ENCODE measurements at places on chromosomes 2 and 18.

DNA sequence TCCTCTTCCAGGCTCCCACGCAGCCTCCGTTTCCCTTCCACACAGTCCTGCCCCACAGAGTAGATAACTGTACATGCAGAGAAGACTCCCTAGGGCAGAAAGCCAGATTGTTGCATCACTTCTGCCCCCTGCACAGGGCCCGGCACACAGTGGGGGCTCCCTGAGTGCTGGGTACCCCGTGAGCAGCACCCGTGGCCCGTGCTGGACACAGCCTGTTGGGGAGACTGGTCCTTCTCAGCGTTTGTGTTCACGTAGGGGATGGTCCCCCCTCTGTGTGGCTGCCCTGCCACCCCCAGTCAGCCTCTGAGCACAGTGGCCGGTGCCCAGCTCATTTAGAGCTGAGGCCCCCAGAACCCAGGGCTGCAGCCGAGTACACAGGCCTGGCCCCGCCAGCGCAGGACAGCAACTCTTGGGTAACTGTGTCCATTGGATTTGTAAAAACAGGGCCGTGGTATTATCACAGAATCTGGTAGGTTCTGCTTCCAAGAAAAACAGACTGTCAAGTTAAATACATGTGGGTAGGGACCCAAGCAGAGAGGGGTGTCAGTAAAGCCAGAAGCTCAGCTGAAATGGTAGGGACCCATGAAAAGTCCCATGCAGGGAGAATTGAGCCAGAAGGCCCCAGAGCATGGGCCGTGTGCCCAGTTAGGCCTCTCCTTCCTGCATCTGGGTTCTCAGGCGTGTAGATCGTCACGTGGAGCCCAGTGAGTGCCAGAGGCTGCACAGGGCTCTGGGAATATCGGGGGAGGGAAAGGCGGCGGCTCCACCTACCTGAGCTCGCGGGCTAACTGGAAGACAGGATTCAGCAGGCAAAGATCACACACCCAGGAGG, 257.3 kb downstream of the ATAD2B start:
- no peak for DNase-seq

GRCh38 chr18:8741117-8741516, 35.8 kb downstream of the MTCL1 start:
- DNase-seq = no peak

- DNase-seq = no peak
Observed at GRCh38 chr18:64148988-64149387, at the start of gene LINC00305. Gene LINC00305, minus strand, starts transcription at chr18:64149088.

GRCh38 chr2:130963196-130963848, 126.6 kb downstream of the ARHGEF4 start:
- DNase-seq = no peak

GRCh38 chr18:54323970-54324369, 33.7 kb downstream of the STARD6 start:
- DNase-seq = no peak

- no peak for DNase-seq
Observed at GRCh38 chr2:102387763-102388546, 32.4 kb downstream of the IL18R1 start.

DNA sequence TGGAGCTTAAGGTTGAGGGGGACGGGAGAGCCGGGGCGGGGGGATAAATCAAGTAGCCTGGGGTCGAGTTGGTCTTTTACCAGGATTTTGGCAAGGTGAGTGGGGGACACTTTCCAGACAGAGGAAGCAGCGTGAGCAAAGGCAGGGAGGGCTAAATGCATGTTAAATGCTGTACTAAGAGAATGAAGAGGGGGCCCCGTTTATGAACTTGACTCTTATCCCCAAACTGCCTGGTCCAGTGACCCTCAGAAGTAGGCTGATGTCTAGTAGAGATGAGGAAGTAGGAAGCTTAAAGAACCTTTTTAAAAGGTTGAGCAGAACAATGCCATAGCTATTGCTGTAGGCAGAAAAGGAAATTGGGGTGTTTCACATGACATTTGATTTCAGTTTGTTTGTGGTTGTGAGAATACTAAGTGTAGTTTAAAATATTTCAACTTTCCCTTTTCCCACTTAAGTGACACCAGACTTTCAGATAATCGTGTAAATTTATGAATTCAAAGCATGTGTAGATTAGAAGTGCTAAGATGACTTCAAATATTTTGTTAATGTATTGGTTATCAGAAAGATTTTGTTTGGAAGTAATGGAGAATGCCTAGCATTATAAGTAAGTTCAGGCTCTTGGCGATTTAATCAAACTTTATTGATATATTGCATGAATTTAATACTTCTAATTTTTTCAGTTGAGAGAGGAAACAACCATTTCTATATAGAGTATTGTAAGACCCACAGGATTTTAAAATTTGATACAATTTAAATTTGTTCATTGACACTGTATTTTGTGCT, 1.8 kb downstream of the REL start:
- no peak for DNase-seq

DNA sequence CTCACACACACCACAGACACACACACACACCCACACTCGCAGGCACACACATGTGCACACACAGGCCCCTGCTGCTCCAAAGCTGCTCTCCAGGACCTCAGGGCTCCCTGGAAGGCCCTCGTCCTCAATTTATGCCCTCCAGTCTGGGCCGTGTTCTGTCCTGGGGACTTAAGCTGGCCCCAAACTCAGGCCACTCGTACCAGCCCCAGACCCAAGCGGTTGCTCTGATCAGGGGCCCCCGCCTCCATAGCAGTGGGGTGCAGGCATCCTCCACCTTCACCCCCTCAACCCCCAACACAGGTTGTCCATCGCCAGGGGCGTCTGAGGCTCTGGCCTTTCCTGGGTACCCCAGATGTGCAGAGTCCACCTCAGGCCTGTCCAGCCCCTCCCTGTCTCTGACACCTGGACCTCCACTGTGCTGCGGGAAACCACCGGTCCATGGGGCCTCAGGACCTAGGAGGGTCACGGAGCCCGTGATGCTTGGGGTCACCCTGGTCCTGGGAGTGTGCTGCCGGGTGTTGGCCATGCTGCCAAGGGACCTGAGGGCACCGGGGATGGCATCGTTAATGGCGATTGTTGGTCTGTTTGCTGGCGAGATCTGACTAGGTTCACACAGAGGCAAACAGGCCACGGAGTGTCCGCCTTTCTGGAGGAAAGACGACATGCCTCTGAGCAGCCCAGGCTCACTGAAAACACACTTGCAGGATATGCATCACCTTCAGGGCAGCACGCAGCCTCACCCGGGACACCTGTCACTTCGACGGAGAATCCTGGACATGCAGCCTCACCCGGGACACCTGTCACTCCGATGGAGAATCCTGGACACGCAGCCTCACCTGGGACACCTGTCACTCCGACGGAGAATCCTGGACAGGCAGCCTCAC, 155.6 kb downstream of the NDUFA10 start:
- no peak for DNase-seq

DNA sequence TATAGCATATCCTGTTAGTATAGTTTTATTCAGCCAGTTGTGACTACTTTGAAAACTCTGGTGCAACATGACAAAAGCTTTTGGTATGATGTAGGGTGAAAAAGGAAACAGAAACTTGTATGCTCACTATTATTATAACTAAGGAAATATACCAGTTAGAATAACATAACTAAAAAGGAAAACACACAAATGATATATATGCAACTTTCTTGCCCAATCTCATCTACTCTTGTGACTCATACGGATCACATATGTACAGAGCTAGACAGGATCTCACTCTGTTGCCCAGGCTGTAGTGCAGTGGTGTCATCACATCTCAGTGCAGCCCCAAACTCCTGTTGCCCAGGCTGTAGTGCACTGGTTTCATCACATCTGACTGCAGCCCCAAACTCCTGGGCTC, 12.4 kb upstream of the TLK1 start:
- DNase-seq = no peak

- DNase-seq = no peak
Observed at GRCh38 chr2:119283873-119284331, 60.3 kb downstream of the STEAP3 start.

DNA sequence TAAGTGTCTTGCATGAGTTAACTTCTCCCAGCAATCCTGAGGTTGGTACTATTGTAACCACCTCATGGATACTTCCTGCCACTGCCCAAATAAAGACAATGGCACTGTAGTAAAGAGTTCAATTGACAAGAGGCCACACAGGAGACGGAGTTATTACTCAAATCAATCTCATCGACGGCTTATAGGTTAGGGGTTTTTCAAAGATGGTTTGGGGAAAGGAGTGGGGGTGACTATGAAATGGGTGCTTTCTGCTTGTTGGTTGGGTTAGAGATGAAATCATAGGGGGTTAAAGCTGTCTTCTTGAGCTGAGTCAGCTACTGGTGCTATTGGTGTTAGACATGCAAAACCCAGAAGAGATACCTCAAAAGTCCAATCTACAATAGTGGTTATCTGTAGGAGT, 1258.0 kb upstream of the ZEB2 start:
- no peak for DNase-seq

DNA sequence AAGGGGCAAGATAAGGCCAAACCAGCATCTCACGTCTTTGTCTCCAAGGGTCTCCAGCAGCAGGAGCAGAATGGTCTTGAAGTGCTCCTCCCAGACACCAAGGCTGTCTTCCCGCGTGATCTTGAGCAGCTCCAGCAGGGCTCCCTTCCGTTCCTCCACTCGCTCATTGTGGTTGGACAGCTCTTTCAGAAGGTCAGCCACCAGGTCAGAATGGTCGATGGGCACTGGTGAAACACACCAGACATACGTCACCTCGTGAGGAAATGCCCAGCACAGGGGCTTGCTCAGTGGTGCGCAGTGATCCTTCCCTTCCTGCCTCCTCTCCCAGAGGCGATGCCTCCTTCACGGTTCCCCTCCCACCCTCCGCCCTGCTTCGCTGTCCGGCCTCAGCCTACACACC, 80.1 kb upstream of the TFCP2L1 start:
- no peak for DNase-seq

- no peak for DNase-seq
Observed at GRCh38 chr2:159285929-159286708, at the start of gene WDSUB1. Gene WDSUB1, minus strand, starts transcription at chr2:159286703. Its CDS starts 3,634 bp downstream, at chr2:159283069.

GRCh38 chr2:52532956-52533355, 1234.6 kb upstream of the CHAC2 start:
- no peak for DNase-seq

- DNase-seq = no peak
Observed at GRCh38 chr2:164761737-164762460, 79.7 kb downstream of the COBLL1 start.

GRCh38 chr18:56019156-56019555, 431.2 kb upstream of the TCF4 start:
- DNase-seq = no peak

- no peak for DNase-seq
Observed at GRCh38 chr18:33135951-33136660, 304.4 kb downstream of the CCDC178 start.

DNA sequence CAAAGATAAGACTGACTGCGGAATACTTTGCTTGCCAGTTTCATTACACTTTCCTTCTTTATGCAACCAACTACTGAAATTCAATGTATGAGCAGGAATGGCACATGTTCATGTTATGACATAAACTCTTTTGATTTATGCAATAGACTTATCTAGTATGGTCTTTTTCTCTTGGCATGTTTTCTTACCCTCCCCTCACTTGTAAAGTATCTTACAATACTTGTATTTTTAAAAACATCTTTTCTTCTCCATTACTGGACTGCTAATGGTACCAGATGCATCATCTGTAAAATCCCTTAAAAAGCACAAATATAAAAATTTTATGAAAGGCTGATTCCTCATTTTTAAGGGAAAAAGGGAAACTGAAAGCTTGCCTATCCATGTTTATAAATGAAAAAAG, 373.8 kb downstream of the ZEB2 start:
- no peak for DNase-seq

GRCh38 chr2:15782769-15783294, 157.5 kb upstream of the MYCN start:
- DNase-seq = no peak

- DNase-seq = no peak
Observed at GRCh38 chr18:43539862-43540261, 262.6 kb upstream of the SYT4 start.

DNA sequence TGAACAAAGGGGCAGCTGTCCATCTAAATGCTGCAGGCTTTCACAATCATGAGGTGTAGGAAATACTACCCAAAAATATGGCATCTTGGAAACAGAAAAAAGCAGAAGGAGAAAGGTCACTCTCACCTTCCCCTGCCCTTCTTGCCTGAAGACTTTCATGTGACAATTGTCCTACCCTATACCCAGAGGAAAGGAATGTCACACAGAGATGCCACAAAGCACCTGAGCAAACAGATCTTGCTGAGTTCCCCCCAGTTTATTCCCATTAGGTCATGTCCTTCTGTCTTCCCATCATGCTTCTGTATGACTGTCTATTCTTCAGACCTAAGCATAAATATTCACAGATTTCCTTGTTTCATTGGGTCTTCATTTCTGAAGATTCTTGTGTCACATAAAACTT, 116.6 kb upstream of the MSH6 start:
- DNase-seq = no peak

- DNase-seq = no peak
Observed at GRCh38 chr2:71478806-71479205, 25.4 kb downstream of the DYSF start.

DNA sequence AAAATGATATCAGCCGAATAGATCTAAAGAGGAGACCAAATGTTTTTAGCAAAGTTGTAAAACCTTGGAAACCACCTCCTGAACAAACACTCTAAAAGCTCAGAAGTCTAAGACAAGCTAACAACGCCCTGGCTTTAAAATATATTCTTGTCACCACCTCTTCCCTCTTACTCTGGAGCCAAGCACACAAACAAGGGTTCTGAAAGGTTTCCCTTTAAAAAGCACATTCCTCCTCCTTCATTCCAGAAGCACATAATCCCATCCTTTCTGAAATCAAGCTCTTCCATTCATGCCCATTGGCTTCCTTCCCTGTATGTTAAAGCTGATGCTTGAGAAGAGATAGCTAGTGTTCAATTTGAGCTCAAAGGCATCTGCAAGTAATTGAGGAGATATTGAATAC, 382.0 kb downstream of the LNPK start:
- no peak for DNase-seq

DNA sequence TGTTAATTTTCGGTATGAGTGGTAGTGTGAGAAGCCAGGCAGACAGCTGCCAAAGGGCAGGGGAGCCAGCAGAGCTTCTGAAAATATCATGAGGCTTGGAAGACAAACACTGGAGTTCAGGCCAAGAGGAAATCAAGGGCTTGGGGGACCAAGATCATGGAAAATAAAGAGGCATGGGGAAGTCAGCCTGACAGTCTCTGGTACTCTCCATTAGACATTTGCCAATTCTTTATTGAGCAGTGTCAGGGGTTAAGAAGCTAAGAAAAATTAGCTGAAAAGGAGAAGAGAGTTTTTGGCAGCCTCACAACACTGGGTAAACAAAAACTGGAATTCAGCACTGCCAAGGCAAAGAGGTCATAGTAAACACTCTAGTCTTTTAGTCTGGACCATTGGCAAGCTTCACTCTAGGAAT, 612.7 kb downstream of the EPHA4 start:
- no peak for DNase-seq

All from activated T-helper 1 cell treated with anti-CD3 and anti-CD28 coated beads, Interleukin-2, amount 50 U/mL, for 16 hours (primary cell).